Fibroblast of skin of right biceps (primary cell): ENCODE measurements at places on chromosomes 16 and 17.

DNA sequence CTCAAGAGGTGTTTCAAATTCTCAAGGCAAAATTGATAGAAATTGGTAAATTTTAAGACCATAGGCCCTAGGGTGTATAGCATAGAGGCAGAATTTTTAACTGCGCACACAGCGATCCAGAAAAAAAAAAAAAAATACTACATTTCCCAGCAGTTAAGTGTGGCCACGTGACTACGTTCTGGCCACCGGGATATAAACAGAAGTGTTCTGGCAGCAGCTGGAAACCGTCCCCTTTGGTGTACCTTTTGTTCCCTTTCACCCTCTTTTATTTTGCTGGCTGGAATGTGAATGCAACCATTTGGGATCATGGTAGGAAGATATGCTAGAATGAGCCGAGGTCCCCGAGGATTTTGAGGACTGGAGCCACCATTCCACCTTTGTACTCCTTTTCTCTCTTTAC lies 52.7 kb upstream of the AKAP1 start:
- no peak for DNase-seq

GRCh38 chr17:72343911-72344310 lies 223.1 kb downstream of the SOX9 start:
- no peak for DNase-seq

DNA sequence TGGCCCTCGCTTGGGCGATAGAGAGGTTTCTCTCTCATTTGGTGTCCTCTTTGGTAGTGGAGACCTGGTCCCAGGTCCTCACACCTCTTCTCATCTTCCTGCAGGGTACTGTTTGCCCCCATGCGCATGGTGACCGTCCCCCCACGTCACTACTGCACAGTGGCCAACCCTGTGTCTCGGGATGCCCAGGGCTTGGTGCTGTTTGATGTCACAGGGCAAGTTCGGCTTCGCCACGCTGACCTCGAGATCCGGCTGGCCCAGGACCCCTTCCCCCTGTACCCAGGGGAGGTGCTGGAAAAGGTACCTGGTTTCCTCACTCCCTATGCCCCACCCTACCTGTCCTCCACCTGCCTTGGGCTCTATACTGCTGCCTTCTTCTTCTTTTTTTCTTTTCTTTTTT lies 10.5 kb downstream of the MVP start:
- no peak for DNase-seq

DNA sequence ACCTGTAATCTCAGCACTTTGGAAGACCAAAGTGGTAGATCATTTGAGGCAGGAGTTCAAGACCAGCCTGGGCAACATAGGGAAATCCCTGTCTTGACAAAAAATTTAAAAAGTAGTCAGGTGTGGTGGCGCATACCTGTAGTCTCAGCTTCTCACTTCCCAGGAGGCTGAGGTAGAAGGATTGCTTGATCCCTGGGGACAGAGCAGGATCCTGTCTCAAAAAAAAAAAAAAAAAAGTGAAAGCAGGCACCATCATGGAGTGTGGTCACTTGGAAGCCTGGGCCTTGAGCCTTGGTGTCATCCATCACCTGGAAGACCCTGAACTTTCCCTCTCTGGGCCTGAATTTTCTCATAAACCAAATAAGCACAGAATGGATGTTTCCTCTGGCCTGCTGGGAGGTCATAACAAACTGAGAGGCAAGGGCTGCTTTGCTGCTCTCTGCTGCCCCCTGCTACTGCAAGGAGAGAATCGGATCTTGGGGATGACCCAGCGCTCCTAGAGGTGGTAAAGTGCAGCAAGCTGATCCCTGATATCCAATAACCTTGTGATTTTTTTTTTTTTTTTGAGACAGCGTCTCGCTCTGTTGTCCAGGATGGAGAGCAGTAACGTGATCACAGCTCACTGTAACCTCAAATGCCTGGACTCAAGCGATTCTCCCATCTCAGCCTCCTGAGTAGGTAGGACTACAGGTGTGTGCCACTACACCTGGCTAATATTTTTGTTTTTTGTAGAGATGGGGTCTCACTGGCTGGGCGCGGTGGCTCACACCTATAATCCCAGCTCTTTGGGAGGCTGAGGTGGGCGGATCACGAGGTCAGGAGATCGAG lies 75.9 kb upstream of the RNU2-1 start:
- DNase-seq = no peak

DNA sequence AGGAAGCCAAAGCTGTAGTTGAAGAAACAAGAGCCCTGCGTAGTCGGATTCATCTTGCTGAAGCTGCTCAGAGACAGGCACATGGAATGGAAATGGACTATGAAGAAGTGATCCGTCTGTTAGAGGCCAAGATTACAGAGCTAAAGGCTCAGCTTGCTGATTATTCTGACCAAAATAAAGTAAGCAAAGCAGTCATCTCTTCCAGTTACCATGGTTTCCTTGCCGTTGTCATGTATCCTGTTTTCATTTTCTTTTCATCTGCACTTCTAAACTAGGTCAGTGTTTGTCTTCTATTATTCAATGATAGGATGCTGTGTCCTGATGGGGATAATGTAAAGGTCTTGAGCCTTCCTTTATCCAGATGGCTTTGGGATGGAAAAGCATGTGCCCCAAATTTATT lies 104.3 kb downstream of the STXBP4 start:
- no peak for DNase-seq

- DNase-seq = peak; percentile 83
These were observed 23.8 kb upstream of the ARHGAP44 start for GRCh38 chr17:12765548-12765947.

- DNase-seq = peak; percentile 25
These were observed 3.3 kb upstream of the RSAD1 start for GRCh38 chr17:50475362-50475761.

DNA sequence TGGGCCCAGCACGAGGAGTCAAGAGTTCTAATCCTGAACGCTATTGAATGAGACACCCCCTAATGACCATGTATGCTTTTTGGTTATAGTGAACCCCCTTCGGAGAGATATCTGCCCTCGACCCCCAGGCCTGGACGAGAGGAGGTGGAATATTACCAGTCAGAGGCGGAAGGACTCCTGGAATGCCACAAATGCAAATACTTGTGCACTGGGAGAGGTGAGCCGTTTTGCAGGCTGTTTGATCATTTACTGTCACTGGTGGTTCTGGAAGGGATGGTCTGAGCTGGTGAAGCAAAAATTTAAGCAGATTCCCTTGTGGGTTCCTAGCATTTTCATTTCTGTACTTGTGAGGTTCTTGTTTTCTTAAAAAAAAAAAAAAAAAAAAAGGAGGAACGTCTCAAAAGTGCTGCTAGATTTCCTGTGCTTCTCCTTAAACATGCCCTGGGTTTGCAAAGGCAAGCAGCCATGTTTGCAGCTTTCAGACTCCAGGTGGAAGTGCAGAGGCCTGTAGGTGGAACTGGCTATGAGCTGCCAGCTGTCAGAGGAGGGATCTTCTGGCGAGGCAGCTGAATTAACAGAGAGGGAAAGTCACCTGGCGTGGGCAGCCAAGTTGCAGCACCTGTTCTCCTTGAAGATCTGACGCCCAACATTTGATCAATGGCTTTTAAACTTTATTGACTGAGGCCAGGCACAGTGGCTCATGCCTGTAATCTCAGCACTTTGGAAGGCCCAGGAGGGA lies 3.5 kb downstream of the MARVELD3 start:
- DNase-seq = no peak

DNA sequence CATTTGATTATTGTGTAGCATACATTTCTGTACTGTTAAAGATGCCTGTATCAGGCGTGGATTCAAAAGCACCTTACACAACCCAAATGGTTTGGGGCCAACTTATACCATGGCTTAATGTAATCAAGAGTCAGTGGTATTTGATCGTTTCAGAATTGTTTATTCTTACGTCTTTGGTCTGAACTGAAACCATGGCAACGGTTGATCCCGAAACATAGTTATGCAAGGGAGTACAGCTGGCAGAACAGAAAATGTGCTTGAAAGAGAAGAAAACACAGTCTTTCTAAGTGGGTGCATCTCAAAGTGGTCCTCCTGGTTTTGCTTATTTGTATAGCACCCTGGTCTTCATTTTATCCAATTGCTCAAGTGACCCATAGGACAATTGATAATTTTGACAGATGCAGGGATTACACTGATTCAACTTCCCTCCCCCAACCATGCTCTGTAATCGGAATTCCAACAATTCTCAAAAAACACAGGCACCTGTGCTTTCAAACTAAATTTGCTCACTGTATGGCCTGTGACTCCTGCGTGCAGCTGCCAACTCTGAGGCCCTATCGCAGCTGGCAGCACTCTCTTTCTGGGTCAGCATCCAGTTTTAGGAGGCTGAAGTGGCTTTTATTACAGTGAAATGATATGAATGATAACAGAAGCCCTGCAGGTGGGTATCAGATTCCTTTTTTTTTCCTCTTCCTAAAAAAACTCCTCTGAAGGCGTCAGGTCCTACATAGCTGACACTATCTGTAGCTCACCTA lies 77.0 kb upstream of the AXIN2 start:
- DNase-seq = no peak

GRCh38 chr17:2452216-2452750 lies 51.4 kb upstream of the MNT start:
- DNase-seq = no peak

GRCh38 chr17:78592991-78593329 lies 15.8 kb upstream of the DNAH17 start:
- no peak for DNase-seq

DNA sequence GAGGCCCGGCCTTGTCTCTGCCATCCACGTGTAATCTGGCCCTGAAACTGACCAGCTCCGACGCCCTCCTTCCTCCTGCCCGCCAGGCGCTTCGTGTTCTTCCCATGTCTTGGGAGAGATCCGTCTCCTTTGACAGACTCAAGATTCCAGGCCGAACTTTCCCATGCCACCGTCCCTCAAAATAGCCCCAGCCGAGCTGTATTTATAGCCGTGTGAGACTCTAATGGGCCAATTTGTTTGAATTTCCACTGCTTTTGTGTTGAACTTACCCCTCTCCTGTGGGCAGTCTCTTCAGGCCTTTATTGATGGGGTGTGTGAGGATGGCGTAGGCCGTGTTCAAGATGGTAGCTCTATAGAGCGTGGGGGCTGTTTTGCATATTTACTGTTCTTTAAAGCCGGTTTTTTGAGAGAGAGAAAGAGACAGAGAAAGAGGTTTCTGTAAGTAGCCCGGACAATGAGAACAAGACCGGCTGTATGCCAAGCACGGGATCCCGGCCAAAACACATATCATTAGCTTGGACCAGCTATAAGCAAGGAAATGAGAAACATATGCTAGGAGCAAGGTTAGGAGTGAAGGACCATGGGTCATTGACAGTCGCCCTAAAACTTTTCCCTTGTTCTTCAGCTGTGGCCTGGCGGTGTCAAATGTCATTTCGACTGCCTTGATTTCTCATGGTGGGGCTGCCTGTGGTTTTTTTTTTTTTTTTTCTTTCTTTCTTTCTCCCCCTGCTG lies 124.5 kb upstream of the ZFHX3 start:
- peak; percentile 91 for DNase-seq

DNA sequence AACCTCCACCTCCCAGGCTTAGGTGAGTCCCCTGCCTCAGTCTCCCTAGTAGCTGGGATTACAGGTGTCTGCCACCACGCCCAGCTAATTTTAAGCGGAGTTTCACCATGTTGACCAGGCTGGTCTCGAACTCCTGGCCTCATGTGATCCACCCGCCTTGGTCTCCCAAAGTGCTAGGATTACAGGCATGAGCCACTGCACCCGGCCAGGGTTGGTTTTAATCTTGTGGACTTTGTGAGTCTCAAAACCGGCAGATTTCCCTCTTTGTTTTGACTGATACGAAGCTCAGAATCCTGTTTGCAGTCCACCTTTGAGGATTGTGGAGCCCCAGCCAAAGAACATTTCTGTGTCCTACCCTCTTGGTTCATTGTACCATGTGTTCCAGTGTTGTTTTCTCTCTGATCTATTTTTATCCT lies 16.4 kb upstream of the CPSF4L start:
- no peak for DNase-seq

DNA sequence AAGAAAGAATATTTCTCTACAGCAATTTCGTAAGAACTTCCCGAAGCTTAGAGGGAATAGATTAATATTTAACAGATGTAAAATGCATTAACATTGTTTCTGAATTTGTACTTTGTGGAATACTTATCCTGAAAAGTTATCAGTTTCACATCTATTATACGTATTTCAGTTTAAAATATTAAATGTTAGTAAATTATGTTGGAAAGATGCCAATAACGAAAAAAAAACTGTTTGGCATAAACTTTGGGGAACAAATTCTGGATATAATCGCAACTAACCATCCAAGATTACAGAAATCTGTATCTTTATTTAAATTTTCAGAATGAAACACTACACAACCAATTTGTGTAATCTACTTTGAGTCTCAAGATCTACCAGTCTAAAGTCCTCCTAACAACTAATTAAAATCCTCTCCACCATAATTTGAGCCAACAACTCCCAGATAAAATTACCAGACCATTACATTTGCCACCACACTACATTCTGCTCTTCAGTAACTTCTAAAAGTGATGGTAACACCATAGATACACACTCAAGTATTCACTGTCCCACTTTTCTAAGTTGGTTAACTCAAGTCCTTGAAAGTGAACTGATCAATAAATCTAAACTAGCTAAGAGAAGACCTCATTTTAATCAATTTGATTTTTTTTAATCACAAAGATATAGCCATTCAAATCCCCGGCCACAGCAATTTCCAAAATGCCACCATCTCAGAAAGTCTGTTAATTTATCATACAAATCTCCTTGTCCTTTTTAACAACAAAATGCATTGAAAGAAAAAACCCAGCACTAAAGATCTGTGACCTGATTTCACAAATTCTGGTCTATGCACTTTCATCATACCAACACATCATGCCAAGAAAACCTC lies 2.0 kb downstream of the SIAH1 start:
- DNase-seq = no peak

GRCh38 chr17:41633556-41634199 lies 9.3 kb upstream of the KRT17 start:
- no peak for DNase-seq

GRCh38 chr17:57819867-57820266 lies 30.0 kb downstream of the MRPS23 start:
- DNase-seq = no peak

GRCh38 chr17:17090642-17091103 lies 48.4 kb downstream of the MPRIP start:
- DNase-seq = no peak
